Foreskin keratinocyte (primary cell): ENCODE measurements at places on chromosomes 6 and 20. TPM values are rescaled to one million over a fixed set of nuclear protein-coding genes. Genes with fewer than 3 reads are reported as not detected.

The OR2H1 gene
- total RNA-seq: not detected in 2 replicates

The ECT2L gene
- total RNA-seq: not detected in 2 replicates

The MAP7 gene
- total RNA-seq: 20.8 and 25.4 TPM in 2 replicates

The C6orf15 gene
- total RNA-seq: 0.11 and 0.68 TPM in 2 replicates

The TMEM170B gene
- 0.03 and 0.07 TPM in 2 replicates for total RNA-seq

The SLC17A1 gene
- total RNA-seq: not detected in 2 replicates

The ADAM33 gene
- total RNA-seq: not detected in 2 replicates

The CTCFL gene
- total RNA-seq: not detected in 2 replicates

The TSPO2 gene
- not detected in 2 replicates for total RNA-seq

The PPP1R14C gene
- 32.5 and 36.4 TPM in 2 replicates for total RNA-seq

The EYA2 gene
- not detected in 2 replicates for total RNA-seq

The SNPH gene
- total RNA-seq: 4.9 and 6.0 TPM in 2 replicates

The PRSS16 gene
- total RNA-seq: 3.8 and 5.1 TPM in 2 replicates

The CDSN gene
- 0.88 and 1.3 TPM in 2 replicates for total RNA-seq

The HCRTR2 gene
- total RNA-seq: not detected in 2 replicates

The ASF1A gene
- total RNA-seq: 18.3 and 20.8 TPM in 2 replicates

The RAET1L gene
- 1.1 and 2.4 TPM in 2 replicates for total RNA-seq

The CCM2L gene
- not detected in 2 replicates for total RNA-seq

The TAGAP gene
- total RNA-seq: 0.07 TPM in 2 replicates

The SMPDL3A gene
- 4.7 and 6.9 TPM in 2 replicates for total RNA-seq

The TRIM10 gene
- total RNA-seq: not detected in 2 replicates

The IFT52 gene
- total RNA-seq: 22.9 and 24.4 TPM in 2 replicates

The IYD gene
- total RNA-seq: not detected in 2 replicates

The CAP2 gene
- 5.6 and 7.4 TPM in 2 replicates for total RNA-seq

The CENPB gene
- total RNA-seq: 79.5 and 79.9 TPM in 2 replicates

The RIPOR3 gene
- 0.07 TPM in 2 replicates for total RNA-seq

The KCNQ2 gene
- total RNA-seq: not detected in 2 replicates

The PABPC1L gene
- 14.1 and 15.9 TPM in 2 replicates for total RNA-seq

The MLN gene
- not detected in 2 replicates for total RNA-seq

The LY6G6F gene
- total RNA-seq: not detected in 2 replicates

The BCAS1 gene
- not detected in 2 replicates for total RNA-seq

The FERMT1 gene
- 138 and 276 TPM in 2 replicates for total RNA-seq

The MOCS3 gene
- total RNA-seq: 6.7 and 6.8 TPM in 2 replicates

The OXT gene
- not detected in 2 replicates for total RNA-seq

The COL19A1 gene
- total RNA-seq: not detected in 2 replicates

The HLA-DQB2 gene
- total RNA-seq: not detected in 2 replicates

The POLH gene
- 24.3 and 24.7 TPM in 2 replicates for total RNA-seq

The BMP5 gene
- total RNA-seq: not detected in 2 replicates

The GHRH gene
- total RNA-seq: not detected in 2 replicates

The SNX9 gene
- 48.5 and 56.1 TPM in 2 replicates for total RNA-seq

The CLDN20 gene
- total RNA-seq: not detected in 2 replicates

The SNHG17 gene
- 30.6 and 46.9 TPM in 2 replicates for total RNA-seq

The WDR46 gene
- 65.7 and 83.3 TPM in 2 replicates for total RNA-seq

The CST2 gene
- not detected in 2 replicates for total RNA-seq

The MRAP2 gene
- 0.35 and 2.9 TPM in 2 replicates for total RNA-seq

The PDYN gene
- not detected in 2 replicates for total RNA-seq
